ENCODE measurements at places on chromosomes 16 and 17.

DNA sequence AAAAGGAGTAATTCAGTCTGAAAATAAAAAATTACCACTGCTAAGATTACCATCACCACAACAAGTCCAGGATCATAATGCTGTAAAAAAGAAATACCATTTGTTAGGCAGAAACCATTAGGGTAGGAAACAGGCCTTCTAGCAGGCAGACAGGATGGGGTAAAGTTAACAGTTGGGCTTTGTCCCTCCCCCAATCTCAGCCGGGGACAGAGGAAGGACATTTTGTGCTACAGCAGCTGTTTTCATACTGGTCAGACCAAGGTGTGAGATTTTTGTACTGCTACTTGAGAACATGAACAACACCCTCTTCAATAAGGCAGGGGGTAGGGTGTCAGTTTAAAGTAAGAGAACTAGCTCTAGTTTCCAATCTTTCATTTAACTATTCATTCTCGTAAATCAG is 49.2 kb upstream of the ITGA2B start:
- no peak for DNase-seq

- no peak for DNase-seq
These were observed 38.6 kb downstream of the CREBBP start for GRCh38 chr16:3841729-3842508.

GRCh38 chr16:54270711-54271110 is 15.9 kb downstream of the IRX3 start:
- no peak for DNase-seq

GRCh38 chr17:19342611-19343255 is 19.8 kb downstream of the B9D1 start:
- DNase-seq, result no peak

- DNase-seq, result no peak
These were observed 20.1 kb upstream of the CPHXL start for GRCh38 chr16:75746359-75746758.

GRCh38 chr17:64685705-64686104 is 23.6 kb upstream of the SMURF2 start:
- DNase-seq, result no peak

GRCh38 chr16:87949071-87949744 is 2.0 kb upstream of the BANP start:
- no peak for DNase-seq
